ENCODE measurements at places on chromosomes 16 and 17. TPM values are rescaled to one million over a fixed set of nuclear protein-coding genes. Genes with fewer than 3 reads are reported as not detected.

GRCh38 chr16:46857368-46857945, 26.5 kb upstream of the C16orf87 start:
- no peak for DNase-seq

DNA sequence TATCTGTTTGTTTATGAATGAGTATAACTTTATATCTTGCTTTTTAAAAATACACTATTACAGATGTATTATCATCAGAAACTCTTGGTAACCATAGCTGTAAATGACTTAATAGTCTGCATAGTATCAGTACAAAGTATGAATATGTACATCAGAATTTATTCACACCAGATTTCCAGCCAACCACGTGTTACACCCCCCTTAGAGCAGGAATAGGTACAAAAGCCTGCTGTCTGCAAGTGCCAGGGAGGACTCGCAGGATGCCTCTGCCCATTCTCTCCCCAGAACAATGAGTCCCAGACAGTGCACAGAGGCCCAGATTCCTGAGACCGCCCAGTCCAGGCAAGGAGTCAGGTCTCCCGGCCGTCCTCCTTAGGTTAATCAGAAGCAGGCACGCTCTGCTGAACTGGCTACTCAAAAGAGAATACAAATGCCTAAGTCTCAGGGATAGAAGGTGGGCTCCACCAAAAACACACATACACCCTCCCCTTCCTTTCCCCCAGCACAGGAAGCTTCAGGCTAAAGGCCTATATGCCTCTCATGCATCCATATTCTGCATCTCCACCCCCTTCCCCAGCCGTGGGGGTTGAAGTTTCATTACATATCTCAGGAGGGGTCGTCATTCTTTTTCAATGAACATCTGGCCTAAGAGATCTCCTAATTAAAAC, 159.1 kb upstream of the CDH11 start:
- no peak for DNase-seq

GRCh38 chr17:73137376-73137775, 27.4 kb upstream of the SSTR2 start:
- DNase-seq: no peak

DNA sequence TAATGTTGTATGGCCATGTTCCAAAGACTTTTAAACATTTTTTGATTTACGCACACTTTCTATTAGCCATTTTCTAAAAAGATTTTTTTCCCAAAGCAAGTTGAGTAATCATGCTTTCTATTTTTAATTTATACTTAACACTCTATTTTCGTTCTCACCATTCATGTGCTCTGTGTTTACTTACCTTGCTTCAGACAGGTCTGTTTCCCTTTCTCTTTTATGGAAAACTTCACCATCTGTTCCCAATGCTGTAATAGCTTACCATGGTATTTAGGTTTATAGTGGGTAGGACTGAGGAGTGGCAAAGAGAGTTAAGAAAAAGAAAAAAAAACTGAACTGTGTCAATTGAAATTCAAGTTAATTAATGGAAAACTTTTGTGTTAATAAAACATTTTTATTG, 37.5 kb upstream of the KCNJ16 start:
- no peak for DNase-seq

GRCh38 chr17:66304304-66305174, 2.1 kb downstream of the PRKCA start:
- no peak for DNase-seq

GRCh38 chr17:4073983-4074830, 68.6 kb downstream of the ZZEF1 start:
- DNase-seq: no peak

- DNase-seq: no peak
Observed at GRCh38 chr16:29811896-29812665, at the start of gene PRRT2. Gene PRRT2, plus strand, starts transcription at chr16:29812193. Its CDS starts 862 bp downstream, at chr16:29813055.

GRCh38 chr16:8660841-8661301, 13.5 kb upstream of the ABAT start:
- DNase-seq: peak; percentile 87

- DNase-seq: no peak
Observed at GRCh38 chr16:76207270-76207669, 69.9 kb upstream of the CNTNAP4 start.

- no peak for DNase-seq
Observed at GRCh38 chr17:51427323-51427811, 167.0 kb downstream of the UTP18 start.

- DNase-seq: no peak
Observed at GRCh38 chr17:59011975-59012374, 94.7 kb downstream of the TRIM37 start.

- DNase-seq: no peak
Observed at GRCh38 chr16:68643847-68644246, 1.3 kb upstream of the CDH3 start.

DNA sequence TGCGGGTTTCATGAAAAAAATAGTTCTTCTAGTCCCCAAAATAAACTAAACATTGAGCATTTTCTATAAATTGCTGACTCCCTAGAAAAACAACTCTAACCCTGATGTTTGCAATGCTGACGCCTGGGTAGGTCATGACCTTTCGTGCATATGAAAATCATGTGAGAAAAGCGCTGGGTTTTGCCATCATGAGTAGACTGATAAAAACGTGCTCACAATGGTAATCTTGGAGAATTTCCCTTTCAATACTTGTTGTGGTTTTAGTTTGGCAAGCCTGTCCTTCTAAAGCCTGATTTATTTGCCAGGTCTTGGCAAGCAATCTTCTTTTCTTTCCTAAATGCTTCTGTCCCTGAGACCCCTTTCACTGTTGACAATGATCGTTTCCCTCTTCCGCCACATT, 4.0 kb upstream of the CLEC10A start:
- DNase-seq: no peak

- DNase-seq: no peak
Observed at GRCh38 chr17:81431545-81432482, 36.6 kb downstream of the BAHCC1 start.

DNA sequence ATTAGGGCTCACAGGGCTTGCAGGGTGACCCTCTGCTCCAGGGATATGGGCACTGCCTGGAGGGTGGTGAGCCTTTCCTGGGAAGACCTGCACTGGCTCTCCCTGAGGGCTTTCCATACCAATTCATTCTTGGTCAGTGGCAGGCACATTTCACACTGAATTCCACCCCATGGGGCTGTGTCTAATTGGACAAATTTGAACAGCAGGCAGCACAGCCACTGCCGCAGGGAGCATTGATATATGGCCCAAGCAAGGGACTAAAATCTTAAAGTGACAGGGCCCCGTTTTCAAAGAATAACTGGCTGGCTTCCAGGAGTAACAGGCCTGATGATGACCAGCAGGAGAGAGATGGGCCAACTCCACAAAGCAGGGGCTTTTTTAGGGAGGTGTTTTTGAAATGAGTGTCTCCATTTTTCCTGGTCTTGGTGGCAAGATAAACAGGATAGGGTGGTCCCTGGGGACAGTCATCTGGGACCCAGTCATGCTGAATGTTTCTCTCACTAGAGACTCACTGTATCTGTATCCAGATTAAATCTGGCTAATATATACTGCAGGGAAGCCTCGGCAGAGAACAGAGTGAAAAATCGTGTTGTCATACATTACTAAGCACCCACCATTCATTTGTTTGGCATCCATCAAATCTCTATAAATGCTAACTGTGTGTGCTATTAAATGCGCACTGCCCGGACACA, 74.1 kb upstream of the TBX2 start:
- DNase-seq: no peak

- DNase-seq: no peak
Observed at GRCh38 chr17:45835481-45835880, 9.2 kb upstream of the SPPL2C start.

DNA sequence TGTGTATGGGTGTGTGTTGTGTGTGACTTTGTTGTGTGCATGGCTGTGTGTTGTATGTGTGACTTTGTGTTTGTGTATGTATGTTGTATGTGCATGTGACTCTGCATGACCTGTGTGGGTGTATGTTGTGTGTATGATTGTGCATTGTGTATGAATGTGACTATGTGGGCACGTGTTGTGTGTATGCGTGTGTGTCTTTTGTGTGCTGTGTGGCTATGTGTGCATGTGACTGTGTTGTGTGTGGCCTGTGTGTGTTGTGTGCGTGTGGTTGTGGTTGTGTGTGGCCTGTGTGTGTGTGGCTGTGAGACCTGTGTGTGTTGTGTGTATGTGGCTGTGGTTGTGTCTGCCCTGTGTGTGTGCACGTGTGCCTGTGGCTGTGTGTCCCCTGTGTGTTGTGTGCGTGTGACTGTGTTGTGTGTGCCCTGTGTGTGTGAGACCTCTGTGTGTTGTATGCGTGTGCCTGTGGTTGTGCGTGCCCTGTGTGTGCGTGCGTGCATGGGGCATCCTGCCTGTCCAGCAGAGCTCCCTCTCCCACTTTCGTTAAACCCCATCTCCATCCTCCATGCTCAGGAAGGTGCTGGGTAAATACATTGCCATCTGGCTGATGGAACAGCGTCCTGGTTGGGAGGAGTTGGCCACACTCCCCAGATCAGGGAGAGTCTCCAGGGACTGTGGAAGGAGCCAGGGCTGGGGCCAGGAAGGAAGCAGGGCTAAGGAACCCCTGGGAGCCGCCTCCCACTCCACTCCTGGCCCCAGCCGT, 90.1 kb upstream of the GSE1 start:
- DNase-seq: no peak

GRCh38 chr17:80694085-80694991, 149.7 kb downstream of the RPTOR start:
- no peak for DNase-seq

DNA sequence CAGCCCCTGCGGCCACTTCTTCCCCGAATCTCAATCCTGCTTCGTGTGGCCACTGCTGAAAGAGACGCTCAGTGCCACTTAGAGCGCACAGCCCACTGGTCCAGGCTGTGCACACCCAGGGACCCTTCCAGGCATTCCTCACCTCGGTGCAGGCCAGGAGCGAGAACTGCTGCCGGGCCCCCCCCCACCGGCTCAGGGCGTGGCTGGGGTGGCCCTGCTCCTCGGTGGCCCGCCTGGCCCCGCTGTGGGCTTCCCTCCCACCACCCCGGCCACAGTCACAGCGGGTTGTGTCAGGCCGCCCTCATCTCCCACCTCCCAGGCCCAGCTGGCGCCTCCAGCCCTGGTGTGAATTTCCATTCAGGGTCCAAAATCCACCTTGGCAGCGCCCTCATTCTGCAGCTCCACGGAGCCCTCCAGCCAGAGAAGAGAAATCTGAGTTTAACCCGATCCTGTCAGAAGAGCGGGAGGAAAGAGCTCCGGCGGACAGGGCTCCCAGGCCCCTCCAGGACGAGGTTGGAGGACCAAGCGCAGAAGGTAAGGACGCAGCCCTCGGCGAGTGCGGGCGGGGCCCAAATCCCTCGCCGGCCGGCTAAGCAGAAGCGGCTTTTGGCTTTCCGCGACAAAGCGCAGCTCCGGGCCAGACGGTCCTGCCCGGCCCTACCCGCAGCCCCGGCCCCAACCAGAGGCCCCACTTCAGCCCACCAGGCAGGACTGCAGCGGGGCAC, 12.0 kb downstream of the TBC1D16 start:
- DNase-seq: no peak

- no peak for DNase-seq
Observed at GRCh38 chr17:2302778-2303203, 794 bp downstream of the SMG6 start.

DNA sequence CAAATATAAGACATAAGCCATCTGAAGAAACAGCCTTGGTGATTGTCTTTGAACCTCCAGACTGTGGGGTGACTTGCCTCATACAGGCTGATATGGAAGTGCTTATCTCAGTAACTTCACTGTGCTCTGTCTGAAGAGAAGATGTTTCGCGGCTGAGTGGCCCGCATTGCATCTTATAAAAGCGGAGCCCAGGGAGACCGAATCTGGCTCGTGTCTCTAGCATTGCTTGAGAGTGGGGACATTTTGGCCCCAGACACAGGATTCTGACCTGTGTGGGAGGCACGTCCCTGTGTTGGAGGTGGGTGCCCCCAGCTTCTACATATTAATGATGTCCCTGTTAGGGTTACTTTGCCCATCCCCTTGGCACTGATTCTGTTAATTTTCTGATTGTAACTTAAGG, 66.4 kb downstream of the METRNL start:
- no peak for DNase-seq

GRCh38 chr16:74019612-74020011, 277.0 kb upstream of the PSMD7 start:
- DNase-seq: no peak

GRCh38 chr17:82198092-82198491, 14.6 kb downstream of the CCDC57 start:
- no peak for DNase-seq

DNA sequence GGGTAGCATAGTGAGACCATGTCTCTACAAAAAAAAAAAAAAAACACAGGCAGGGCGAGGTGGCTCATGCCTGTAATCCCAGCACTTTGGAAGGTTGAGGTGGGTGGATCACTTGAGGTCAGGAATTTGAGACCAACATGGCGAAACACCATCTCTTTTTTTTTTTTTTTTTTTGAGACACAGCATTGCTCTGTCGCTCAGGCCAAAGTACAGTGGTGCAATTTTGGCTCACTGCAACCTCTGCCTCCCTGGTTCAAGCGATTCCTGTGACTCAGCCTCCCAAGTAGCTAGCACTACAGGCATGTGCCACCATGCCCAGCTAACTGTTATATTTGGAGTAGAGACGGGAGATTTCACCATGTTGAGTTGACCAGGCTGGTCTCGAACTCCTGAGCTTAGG, 5.1 kb downstream of the RAMP2 start:
- DNase-seq: no peak

GRCh38 chr17:22305356-22306071, 613.2 kb downstream of the KCNJ18 start:
- no peak for DNase-seq

GRCh38 chr17:47889734-47890529, 6.1 kb upstream of the SP2 start:
- DNase-seq: peak; percentile 97

DNA sequence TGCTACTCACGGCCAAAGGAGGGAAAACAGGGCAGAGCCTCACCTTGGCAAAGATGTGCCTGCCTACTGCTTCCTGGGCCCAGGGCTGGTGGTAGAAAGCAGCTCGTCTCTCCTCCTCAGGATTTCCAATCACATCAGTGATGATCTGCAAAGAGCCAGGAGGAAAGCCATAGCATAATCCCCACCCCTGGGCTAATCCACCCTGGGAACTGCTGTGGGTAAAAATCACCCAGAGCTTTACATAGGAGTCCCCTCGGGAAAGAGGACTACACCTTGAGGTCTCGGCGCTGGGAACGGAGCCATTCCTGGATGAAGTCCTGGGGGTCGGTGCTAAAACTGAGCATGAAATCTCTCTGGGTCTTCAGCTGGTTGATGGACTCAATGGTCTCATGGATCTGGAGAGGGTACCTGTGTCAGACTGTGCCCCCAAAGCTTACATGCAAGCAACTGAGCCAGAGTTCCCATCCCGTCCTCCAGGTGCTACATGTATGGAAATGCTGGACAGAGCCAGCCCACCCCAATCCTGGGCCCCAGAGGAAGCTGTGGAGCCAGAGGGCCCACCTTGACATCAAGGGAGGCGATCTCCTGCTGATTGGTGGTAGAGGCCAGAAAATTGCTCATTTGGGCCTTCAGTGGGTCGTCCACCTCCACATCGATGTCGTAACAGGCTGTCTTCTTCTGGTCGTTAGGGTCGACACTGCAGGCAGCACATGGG, 5.7 kb upstream of the FTSJ3 start:
- no peak for DNase-seq

Gene ARL4D
- 8.4 TPM for total RNA-seq

Gene OR4D1
- total RNA-seq: 0.32 TPM

Gene CACNG1
- not detected for total RNA-seq

Gene PRMT7
- total RNA-seq: 48.7 TPM

Gene ASPA
- total RNA-seq: not detected

Gene CRISPLD2
- total RNA-seq: 6.4 TPM

Gene FBXW10B
- total RNA-seq: not detected

Gene STXBP4
- total RNA-seq: 18.2 TPM

Gene CLEC19A
- total RNA-seq: 0.35 TPM

Gene CD300LD
- total RNA-seq: not detected

Gene C1QTNF8
- not detected for total RNA-seq

Gene MRC2
- total RNA-seq: 23.0 TPM

Gene DNAH2
- total RNA-seq: 0.21 TPM

Gene SLC2A4
- total RNA-seq: 6.4 TPM

Gene CAPN15
- total RNA-seq: 76.9 TPM

Gene ENPP7
- total RNA-seq: not detected

Measured in H1 (cell line).